ELR (cell line): ENCODE measurements at places on chromosomes 1 and 21.

DNA sequence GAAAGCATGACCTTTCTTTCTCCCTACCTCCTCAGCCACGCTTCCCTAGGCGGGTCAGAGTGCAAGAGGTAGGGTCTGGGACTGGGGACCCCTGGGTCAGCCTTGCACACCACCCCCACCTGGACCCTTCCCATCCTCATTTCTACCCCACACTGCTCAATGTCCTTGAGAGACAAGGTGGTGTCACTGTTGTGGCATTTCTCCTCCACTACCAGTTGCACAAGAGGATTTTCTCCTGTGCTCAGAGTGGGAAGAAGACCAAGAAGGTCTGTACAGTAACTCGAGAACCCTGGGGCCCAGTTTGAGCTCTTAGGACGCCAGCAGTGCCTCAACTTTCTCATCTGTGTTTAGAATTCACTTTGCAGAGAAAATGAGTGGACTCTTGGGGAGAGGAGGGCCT is 49.4 kb upstream of the CD34 start:
- no peak for DNase-seq

GRCh38 chr1:109300650-109301151 is 6.1 kb downstream of the MYBPHL start:
- no peak for DNase-seq

GRCh38 chr21:43904331-43904781 is 39.3 kb downstream of the AGPAT3 start:
- DNase-seq, result no peak

GRCh38 chr1:17665950-17666720 is 89.0 kb upstream of the ACTL8 start:
- DNase-seq, result peak; percentile 55

GRCh38 chr1:185821612-185822385 is 87.6 kb downstream of the HMCN1 start:
- peak; percentile 31 for DNase-seq

DNA sequence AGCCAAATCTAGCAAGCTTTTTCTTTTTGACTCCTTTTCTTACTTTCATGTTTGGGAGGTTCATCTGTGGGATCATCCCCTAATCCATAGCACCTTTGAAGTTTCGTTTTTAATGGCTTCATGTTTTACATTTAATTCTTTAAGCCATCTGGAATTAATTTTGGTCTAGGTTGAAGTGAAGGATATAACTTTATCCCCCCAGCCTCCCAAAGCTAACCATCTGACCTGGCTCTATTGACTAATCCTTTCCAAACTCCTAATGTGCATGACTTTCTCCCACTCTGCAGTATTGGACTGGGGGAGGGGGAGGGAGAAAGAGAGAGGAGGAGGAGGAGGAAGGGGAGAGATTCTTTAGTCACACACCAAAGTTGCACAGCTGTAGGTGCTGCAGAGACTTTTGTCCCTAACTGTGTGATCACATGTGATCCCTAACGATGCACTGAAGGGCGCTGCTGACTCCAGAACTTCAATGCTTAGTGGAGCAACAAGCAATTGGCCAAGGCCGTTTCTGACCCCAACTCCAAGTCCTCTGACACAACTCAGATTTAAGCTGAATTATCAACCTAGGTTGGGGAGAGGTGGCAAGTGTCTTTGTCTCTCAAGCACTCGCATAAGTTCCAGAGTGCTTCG is 191.6 kb downstream of the HUNK start:
- DNase-seq, result no peak

DNA sequence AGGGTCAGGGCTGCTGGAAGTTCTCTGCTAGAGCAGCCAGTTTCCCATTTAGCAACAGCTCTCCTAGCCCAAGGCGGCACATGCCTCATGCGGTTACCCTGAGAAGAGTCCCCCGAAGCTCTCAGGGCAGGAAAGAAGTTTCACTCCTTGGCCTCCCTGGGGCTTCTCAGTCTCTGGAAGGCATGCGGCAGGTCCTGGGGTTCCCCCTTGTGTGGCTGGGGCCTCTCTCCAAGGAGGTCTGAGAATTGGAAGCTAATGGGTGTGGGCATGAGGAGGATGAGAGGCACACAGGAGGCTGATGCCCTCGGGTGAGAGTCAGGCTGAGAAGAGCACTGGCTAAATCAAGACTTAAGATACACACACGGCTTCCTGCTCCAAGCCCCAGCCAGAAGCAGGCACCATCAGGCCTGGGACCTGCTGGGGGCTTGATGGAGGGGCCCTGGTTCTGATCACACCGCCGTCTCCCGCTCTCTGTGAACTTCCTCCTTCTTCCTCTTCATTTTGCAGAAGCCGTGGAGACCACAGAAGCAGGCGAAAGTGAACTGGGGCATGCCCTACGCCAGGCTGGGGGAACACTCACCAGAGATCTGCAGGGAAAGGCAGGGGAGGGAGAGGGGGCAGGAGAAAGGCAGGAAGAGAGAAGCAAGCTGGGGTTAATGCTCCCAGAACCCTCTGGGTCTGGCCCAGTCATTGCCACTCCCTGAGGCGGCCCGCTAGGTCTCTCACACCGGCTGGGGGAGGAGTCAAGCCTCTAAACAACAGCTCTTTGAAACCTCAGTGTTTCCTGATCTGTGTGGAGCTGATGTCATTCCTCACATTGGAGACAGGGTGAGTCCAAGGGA is 15.1 kb downstream of the BLACAT1 start:
- DNase-seq, result peak; percentile 70

- DNase-seq, result no peak
Measured at GRCh38 chr1:165543532-165544438, at the start of gene LRRC52. Gene LRRC52, plus strand, starts transcription at chr1:165544000. Its CDS starts 297 bp downstream, at chr1:165544297.
